ENCODE measurements at places on chromosomes 7 and 10. TPM values are rescaled to one million over a fixed set of nuclear protein-coding genes. Genes with fewer than 3 reads are reported as not detected.

DNA sequence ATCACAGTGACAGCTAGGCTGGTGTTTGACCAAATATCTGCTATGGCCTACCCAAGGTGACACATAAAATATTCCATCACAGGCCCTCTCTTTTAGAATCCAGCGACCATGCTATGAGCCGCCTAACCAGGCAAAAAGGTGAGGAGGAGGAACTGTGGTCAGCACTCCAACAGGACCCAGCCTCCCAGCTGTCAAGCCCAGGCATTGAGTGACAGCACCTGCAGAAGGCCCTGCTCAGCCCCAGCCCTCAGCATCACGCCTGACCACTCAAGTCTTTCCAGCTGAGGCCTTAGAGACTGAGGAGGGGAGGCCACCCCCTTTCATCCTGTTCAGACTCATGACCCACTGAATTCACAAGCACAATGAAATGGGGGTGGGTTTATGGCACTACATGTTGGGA is 43.0 kb downstream of the CXCL12 start:
- DNase-seq: no peak

DNA sequence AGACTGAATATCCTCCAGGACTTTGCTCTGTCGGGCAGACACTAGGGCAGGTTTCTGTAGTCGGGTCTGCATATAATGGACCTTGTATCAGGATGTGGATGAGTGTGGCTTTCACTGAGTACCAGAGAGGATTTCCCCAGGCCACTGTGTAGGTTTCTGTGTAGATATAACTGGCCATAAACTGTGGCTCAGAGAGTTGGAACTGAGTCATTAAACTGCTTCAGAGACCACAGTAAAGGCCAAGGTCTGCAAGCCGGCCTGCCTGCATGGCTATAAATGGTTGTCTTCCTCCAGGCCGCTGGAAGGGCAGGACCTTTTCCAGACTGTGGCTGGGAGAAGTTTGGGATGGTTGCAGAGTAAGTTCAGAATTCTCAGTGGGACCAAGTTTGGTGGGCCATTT is 16.9 kb downstream of the ZNF92 start:
- no peak for DNase-seq

GRCh38 chr10:70782086-70782745 is 3.0 kb downstream of the TBATA start:
- DNase-seq: no peak

- DNase-seq: no peak
Measured at GRCh38 chr10:78231327-78231726, 197.7 kb downstream of the RPS24 start.

DNA sequence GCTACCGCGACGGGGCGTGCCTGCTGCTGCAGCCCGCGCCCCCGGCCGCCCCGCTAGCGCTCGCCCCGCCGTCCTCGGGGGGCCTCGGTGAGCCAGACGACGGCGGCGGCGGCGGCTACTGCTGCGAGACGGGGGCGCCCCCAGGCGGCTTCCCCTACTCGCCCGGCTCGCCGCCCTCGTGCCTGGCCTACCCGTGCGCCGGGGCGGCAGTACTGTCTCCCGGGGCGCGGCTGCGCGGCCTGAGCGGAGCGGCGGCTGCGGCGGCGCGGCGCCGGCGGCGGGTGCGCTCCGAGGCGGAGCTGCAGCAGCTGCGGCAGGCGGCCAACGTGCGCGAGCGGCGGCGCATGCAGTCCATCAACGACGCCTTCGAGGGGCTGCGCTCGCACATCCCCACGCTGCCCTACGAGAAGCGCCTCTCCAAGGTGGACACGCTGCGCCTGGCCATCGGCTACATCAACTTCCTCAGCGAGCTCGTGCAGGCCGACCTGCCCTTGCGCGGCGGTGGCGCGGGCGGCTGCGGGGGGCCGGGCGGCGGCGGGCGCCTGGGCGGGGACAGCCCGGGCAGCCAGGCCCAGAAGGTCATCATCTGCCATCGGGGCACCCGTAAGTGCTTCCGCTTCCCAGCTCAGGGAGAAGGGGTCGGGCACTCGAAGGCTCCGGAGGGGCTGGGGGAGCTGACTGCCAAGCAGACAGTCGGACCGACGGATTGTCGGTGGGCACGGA is 761 bp downstream of the PTF1A start:
- no peak for DNase-seq

GRCh38 chr7:158050978-158051651 is 536.5 kb downstream of the PTPRN2 start:
- no peak for DNase-seq

- DNase-seq: no peak
Measured at GRCh38 chr7:90708841-90709317, 112.8 kb downstream of the CDK14 start.

The TSPAN14 gene
- 21.1 TPM for total RNA-seq

The FEZF1 gene
- total RNA-seq: not detected

The NXPH1 gene
- total RNA-seq: not detected

The GOLGA7B gene
- 0.26 TPM for total RNA-seq

The DIP2C gene
- 0.53 TPM for total RNA-seq

The GRM8 gene
- total RNA-seq: not detected

The TWIST1 gene
- 23.7 TPM for total RNA-seq

The CACNA2D1 gene
- total RNA-seq: 1.1 TPM

The RBM20 gene
- total RNA-seq: not detected

The SNX10 gene
- total RNA-seq: 0.53 TPM

The ITGA8 gene
- not detected for total RNA-seq

Measured in bronchial epithelial cell (primary cell).